ENCODE measurements at places on chromosomes 5 and 9.

DNA sequence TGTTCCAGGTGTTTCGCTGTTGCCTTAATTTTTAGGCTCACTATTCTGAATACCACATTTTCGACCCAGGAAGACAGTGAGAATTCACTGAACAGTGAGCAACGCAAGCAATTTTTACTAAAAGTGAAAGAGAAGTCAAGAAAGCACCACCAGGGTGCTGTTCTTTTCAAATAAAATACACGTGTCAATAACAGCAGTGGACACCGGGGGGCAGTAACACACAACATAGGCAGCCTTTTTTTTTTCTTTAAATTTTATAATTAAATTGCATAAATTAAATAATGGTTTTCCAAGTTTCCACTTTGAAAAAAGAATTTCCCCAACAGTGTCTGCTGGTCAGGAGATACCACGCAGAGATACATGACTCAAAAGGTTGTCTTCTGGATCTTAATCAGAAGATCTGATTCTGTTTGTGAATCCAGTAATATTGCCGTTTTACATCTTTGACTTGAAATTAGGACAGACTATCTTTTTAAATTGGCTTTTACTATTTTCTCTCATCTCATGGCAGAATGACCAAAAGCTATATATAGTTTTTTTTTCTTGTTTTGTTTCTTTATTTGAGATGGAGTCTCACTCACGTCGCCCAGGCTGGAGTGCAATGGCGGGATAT, 47.1 kb upstream of the SH3GL2 start:
- DNase-seq: no peak

- no peak for DNase-seq
Observed at GRCh38 chr5:30960036-30960435, 233.4 kb upstream of the CDH6 start.

DNA sequence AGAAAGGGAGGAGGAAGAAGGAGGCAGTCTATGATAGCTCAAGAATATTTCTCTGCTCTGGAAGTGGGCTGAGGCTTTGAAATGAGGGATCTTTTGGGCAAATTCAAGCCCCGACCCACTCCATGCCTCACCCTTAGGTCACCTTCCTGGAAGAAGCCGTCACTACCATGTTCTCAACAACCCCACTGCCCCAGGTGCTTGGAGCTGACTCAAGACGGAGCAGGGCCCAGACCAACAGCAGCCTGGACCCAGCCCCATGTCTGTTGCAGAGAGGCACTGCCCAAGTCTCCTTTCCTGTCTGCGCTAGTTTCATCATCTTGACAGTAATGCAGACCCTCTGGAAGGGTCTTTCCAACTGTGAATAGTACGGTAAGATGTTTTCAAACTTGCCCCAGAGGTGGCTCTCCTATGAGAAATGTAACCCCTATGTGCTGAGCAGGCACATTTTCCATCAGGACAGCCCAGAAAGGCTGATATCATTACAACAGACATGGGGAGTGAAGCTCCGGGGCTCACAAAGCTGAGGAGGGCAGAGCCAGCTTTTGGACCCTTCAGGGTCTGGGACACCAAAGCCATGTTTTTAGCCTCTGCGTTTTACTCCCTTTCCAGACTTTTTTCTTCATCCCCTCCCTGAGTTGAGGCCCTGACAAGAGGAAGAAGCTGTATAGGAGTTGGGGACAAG, 128.2 kb upstream of the LARP1 start:
- no peak for DNase-seq

- DNase-seq: no peak
Observed at GRCh38 chr5:127370631-127371030, 80.0 kb downstream of the MEGF10 start.

- DNase-seq: no peak
Observed at GRCh38 chr5:170296935-170297588, 515 bp downstream of the LCP2 start.

DNA sequence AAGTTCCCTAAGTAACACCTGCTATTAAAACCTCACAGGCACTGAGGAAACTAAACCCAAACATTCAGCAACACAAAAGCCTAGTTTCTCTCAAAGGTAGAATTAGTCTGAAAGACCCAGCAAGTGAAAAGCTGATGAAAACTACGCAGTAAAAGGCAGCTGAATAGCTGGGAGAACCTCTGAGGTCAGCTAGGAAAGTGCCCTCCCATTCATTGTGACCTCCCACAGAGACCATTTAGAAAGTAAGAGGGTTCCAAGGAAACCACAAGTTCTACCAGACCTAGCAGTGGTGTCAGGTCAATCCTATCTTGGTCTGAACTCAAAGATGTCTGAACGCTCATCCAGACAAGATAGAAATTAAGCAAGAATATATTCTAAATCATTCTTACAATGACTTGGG, 144.7 kb downstream of the SSBP2 start:
- DNase-seq: no peak

GRCh38 chr5:137461391-137462264, 37.5 kb downstream of the SPOCK1 start:
- DNase-seq: no peak

GRCh38 chr9:108724652-108725051, 131.1 kb downstream of the ACTL7B start:
- no peak for DNase-seq

- DNase-seq: no peak
Observed at GRCh38 chr9:10721301-10721700, 108.5 kb upstream of the PTPRD start.

- no peak for DNase-seq
Observed at GRCh38 chr5:8288897-8289516, 420.1 kb downstream of the MTRR start.

- DNase-seq: no peak
Observed at GRCh38 chr5:179818746-179819295, 1.9 kb upstream of the SQSTM1 start.

GRCh38 chr5:157570531-157571200, 4.9 kb downstream of the ADAM19 start:
- DNase-seq: no peak

DNA sequence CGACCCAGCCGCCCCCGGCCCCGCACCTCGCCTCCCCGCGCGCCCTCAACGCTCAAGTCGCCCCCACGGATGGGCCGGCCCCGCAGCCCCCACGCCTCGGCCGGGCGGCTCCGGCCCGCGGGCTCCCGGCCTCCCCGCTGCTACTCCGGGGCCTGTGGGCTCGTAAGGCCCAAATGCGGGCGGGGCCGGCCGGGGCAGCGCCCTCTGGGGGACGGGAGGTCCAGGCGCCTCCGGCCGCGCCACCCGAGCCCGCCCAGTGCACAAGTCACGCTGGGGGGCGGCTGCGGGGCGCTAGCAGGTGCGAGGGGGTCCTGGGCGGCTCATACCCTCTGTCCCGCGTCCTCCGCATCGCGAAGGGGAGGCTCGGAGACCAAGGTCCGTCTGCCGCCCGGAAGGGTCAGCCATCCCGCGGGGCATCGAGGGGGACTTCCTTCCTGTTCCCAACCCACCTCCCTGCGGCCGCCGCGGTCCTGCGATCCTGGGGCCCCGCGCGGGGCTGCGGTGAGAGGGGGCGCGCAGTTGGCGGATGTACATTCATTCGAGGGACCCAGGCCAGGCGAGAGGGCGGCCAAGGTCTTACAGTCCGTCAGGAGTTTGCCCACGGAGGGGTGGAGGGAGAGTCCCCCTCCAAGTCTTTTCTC, at the start of gene CIZ1:
Gene CIZ1, minus strand, starts transcription at position 167 of the 641 bp plus-strand sequence. CDS start 715 bp downstream, outside the sequence.
- DNase-seq: peak; percentile 21

DNA sequence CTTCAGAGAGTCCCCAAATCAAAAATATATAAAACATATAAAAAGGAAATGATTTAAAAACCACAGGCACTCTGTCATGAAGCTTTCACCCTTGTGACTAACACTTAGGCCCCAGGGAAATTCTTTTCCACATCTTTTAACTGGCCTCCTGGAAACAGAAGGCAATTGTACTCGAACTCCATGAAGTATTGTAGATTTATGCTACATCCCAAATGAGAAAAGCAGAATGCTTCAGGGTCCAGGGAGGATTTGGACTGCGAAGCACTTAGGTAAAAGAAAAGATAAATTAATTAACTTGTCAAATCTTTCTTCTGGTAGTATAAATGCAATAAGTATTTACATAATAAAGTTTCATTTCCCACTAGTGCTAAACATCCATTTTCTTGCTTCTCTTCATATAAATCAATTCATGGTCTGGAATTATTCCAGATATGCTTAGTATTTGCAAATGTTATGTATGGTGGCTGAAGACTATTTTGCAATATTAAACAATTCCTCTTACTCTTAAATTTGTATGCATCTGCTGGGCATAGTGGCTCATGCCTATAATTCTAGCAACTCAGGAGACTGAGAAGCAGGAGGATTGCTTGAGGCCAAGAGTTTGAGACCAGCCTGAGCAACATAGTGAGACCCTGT, 64.9 kb upstream of the ELL2 start:
- no peak for DNase-seq

- no peak for DNase-seq
Observed at GRCh38 chr9:129547063-129547462, 73.8 kb downstream of the C9orf50 start.

- DNase-seq: no peak
Observed at GRCh38 chr5:109859537-109859936, 169.8 kb downstream of the MAN2A1 start.

DNA sequence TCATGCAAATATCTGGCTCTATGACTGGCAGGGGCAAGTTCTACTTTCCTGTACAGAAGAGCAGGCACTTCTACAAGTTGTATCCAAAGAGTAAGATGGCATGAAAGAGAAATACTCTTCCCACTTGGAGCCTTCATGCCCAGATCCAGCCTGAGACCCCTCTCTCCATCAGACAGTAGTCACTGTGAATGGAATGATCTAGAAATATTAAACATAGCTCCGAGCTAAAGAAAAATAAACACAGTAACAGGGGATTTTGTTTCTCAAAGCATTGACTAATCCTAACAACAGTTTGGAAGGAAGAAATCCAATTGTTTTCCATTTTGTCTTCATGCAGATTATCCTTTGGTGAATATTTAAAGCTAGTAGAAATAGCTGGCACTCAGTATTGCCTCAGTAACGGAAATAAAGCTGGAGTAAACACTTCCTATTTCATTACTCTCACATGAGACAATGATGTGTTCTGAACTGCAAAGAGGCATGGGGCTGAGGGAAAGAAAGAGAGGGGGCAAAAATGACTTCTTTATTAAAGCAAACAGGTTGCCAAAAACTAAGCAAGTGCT, 100.0 kb downstream of the SEMA5A start:
- no peak for DNase-seq

GRCh38 chr9:70119786-70120185, 76.1 kb downstream of the MAMDC2 start:
- DNase-seq: no peak

DNA sequence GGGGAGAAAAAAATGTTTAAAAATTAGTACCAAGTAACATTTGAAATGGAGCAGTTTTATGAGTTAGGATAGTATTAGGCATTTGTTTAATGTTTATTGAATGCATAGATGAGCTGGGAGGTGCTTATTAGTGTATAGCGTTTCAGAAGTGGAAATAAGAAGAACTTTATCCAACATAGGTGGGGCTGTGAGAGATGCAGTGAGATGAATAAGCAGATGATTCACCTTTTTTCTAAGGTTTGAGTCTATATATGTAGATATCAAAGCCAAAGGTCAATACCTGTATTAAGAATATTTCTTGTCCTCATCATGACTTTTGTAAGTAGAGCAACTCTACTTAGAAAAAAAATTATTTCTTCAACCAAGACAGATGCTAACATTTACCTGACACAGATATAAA, 54.6 kb upstream of the POU4F3 start:
- no peak for DNase-seq

- no peak for DNase-seq
Observed at GRCh38 chr9:125411171-125411756, 149.6 kb downstream of the GAPVD1 start.

GRCh38 chr9:69186841-69187611, 12.9 kb downstream of the TJP2 start:
- no peak for DNase-seq

DNA sequence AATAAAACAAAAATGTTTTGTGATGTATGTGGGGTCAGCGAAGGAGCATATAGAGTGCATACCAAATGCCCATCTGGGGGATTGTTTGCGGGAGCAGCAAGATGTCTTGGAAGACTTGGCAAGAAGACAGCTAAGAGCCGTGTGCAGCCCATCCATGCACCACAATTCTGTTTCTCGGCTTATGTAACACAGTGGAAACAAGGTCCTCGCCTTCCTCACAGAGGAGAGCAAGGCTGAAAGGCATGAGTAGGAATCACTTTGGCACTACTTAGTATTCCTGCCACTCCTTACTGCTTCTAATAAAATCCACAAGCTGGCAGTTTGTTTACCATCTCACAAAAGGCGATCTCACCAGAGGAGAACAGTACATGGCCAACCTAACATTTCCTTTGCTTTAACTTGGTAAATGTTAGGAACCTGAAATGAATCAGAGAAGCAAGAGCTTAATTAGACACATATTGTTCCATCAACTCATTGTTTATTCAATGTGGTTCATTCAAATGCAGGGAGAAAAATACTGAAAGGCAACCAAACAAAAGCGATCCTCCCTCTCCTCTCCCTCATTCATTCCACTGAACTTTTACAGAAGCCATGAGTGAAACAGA, 648.1 kb downstream of the ACTL7B start:
- DNase-seq: no peak

DNA sequence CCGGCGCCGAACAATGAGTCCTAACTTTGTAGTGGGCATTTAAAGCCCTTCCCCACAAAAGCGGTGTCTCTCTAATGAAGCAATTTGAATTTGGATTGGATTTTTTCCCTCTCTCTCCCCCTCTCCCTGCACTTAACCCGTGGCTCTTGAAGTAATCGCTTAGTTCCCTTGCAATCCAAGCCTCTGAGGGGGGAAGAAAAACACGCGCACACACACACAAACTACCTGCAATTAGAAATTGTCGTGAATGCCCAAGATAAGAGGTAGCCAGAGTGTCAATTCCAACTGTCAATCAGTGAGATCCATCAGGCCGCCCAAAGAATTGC, 1.2 kb downstream of the LHX6 start:
- no peak for DNase-seq

- no peak for DNase-seq
Observed at GRCh38 chr9:16828340-16829281, 41.9 kb downstream of the BNC2 start.

DNA sequence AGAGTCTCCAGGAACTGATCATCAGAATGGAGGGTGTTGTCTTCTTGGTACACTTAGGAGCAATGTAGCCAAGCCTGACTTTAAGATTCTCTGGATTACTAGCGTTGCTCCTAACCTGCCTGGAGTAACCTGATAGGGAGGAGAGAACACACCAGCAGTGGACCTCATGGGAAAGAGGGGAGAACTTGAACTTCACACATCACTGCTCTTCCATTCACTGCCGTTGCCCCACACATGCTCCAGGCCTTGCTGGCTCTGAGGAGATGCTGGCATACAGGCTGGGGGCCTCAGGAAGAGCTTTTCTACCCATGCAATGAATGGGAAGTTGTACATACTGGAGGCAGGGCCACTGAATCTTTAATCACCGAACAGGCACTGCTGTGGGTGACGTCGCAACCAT, 60.3 kb upstream of the ADAMTS16 start:
- DNase-seq: no peak
